Cortex of kidney (tissue), 1 donor: ENCODE measurements at places on chromosomes 6 and 20.

DNA sequence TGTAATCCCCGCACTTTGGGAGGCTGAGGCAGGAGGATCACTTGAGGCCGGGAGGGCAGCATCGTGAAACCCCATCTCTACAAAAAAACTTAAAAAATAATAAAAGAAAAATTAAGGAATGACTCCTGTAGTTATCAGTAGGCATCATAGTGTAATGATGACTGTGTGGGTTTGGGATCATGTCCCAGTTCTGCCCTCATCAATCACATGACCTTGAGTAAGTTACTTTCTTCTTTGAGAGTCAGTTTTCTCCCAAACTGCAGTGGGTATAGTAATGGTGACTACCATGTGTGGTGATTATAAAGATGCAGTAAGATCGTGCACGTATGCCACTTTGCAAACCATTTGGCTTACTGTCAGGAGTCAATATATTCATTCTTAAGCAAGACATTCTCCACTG lies 89.2 kb downstream of the TXNDC5 start:
- no peak for DNase-seq

DNA sequence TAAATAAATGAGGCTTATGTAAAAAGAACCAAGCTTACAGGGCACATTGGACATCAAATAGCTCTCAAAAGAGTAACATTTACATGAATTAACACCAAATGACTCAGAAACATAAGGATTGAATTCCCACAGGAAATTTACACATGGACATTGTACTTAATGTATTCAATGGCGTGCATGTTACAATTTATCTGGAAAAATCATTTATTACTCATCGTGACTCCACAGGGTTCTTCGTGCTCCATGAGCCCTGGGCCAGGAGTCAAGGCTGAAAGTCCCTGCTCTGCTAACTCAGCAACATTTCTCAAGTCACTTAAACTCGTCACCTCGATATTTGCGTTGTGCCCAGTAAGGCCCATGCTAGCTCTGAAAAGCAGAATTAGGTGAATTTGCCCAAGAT lies 158.5 kb downstream of the PHACTR1 start:
- no peak for DNase-seq

DNA sequence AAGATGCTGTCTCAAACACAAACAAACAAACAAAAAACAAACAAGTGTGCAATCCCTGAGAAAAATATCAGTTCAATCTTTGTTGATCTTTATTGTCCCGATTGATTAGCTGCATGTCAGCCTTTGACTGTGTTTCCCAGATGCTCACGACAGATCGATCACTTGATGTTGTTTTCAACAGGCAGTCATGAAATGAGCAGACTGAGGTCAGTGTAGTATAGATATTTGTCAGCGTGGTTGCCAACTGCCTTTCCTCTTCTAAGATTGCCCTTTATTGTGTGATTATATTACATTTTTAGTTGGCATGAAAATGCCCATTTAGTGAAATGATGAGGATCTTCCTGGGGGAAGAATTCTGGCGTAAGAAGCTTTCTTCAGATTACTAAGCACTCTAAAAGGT lies 25.6 kb downstream of the UTRN start:
- no peak for DNase-seq

DNA sequence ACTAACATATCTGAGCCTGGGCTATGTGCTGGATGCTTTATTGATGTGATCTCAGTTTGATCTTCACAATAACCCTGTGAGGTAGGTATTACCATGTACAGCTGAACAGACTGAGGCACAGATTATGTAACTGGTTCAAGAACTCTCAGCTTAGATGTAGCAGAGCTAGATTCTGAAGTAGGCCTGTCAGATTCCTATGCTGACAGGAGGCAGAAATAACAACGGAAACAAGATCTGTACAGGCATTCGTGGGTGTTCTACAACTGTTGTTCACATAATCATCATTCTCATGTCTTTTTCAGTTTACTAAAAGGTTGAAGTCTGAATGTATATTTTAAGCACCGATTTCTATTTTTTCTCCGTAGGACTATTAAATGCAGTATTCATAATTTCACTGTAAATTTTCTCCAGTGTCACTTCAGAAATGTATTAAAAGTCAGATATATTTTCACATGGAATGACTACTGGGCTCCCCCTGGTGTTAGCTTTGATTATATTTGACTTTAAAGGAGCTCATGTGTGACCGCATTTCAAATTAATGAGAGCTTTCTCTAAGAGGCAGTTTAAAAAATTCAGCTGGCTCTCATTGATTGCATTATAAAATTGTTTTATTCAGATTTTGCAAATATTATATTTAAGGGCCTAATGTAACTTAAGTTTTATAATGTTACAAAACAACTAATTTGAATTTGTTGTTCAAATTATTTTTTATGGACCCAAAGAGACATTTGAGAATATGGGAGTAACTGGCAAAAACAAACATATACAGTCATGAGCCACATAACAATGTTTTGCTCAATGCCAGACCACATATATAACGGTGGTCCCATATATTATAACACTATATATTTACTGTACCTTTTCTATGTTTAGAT lies 36.4 kb upstream of the SLC17A4 start:
- no peak for DNase-seq

GRCh38 chr6:84460491-84460890 lies 233.0 kb upstream of the CEP162 start:
- no peak for DNase-seq

- no peak for DNase-seq
Measured at GRCh38 chr6:82882363-82883023, 183.1 kb downstream of the UBE3D start.

DNA sequence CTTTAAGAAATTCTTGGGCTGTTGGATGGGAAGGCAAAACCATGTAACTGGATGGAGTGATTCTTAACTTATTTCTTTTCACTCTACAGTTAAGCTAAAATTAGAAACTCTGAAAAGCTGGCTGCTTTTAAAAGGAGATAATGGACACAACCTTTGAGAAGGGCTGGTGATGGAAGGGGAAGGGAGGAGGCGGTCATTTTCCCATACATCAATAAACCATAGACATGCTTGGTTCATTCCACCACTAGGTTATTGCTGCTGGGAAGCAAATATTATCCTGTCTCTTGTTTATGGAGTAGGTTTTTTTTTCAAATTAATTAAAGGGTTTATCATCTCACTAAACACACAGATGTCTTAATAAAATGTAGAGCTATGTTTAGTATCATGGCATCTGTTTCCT lies 76.2 kb downstream of the PLCB1 start:
- no peak for DNase-seq

DNA sequence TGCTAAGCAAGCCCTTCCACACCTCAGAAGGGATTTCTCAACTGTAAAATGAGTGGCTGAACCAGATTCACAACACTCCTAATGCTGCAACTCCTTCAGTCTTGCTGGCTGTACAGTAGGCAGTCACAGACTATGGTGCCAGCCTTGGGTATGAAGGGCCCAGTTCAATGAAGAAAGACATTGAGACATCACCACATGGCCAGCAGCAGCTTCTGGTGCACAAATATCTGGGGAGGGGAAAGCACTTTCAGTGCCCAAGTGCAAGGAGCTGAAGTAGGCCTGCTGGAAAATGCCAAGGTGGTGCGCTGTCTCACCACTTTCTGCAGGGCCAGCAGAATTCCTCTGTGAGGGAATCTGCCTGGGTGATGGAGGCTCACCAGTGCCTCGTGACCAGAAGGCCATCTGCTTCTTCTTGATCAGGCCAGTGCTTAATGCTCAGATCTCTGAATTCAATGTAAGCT lies 1.8 kb downstream of the PLA2G7 start:
- no peak for DNase-seq

DNA sequence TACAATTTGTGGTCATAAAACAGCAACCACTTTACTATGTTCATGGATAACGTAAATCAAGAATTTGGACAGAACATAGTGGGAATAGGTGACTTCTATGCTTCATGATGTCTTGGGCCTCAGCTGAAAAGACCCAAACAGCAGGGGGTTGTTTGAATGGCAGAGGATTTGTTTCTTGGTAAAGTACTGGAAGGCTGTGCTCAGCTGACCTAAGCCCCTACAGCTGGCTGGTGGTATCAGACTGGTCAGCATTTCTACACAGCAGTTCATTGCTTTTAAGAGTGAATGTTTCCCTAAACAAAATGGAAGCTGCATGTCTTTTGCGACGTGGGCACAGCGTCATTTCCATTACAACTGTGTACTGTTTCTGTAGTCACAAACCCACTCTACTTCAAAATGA lies 148.5 kb upstream of the DEFB112 start:
- no peak for DNase-seq

DNA sequence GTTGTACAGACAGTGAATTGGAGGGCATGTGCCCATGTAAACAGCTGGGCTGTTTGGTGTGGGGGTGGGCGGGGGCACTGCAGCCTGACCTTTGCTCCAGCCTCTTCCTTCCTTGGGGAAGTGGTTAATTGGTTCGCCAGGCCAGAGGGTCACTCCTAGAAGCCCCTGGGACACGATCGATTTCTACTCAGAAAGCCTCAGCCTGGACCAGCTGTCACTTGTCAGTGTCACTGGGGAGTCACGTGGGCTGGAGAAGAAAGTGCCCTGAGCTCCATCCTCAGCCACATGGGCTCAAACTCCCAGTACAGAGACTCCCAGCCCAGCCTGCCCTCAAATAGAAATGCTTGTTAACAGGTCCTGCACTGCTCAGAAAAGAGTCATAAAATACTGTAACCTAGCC lies 423.8 kb upstream of the SULF2 start:
- DNase-seq, result no peak

GRCh38 chr6:106561686-106562405 lies 67.5 kb downstream of the RTN4IP1 start:
- DNase-seq, result no peak

DNA sequence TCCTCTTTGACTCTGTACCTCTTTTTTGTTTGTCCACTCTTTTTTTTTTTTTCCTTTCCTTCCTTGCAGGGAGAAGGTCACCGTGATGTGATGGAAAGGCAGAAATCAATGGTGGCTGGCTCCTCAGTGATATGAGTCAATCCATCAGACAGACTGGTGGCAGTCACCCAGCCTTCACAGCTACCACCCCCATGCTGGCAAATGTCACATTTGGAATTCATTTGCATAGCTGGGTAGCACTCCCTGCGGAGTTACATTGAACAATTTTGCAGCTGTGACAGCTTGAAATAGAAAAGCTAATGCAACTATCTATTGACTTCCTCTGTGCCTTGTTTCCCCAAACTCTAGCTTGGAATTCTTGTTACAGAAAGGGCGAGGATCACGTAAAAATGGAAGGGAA lies 668.4 kb downstream of the C6orf118 start:
- DNase-seq, result no peak

GRCh38 chr6:3331971-3332370 lies 73.2 kb downstream of the PSMG4 start:
- no peak for DNase-seq

DNA sequence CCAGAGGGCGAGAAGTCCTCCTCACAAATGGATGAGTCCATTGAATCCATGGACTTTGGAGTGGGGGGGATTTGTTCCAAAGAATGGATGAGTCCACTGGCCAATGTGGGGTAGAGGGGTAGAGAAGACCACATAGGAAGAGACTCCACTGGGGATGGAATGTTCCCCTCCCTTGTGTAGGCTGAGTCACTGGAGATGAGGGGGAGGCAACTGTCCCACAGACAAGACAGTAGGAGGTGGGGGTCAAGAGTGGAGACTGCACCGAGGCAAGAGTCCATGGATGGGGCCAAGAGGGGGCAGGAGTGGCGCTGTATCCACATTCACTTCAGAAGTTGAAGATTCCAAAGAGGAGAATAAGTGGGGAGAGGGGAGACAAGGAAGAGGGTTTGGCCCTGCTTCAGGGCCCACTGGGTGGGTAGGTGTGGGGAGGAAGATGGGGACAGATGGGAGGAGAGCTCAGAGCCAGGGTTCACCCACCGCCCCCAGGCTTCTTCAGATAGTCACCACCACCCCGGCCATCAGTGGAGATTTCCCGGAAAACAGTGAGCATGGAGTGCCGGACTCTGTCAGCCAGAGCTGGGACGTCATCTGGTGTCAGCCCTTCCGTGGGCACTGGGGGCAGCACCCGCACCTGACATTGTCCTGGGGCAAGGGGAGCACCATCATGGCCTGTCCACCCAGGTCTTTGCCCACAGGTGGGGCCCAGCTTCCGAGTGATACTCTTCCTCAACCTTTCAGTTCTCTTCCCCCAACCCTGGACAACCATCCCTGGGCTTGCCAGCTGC lies 4.6 kb downstream of the EGFL8 start:
- DNase-seq, result no peak

GRCh38 chr6:15392182-15392581 lies 146.3 kb downstream of the JARID2 start:
- no peak for DNase-seq

DNA sequence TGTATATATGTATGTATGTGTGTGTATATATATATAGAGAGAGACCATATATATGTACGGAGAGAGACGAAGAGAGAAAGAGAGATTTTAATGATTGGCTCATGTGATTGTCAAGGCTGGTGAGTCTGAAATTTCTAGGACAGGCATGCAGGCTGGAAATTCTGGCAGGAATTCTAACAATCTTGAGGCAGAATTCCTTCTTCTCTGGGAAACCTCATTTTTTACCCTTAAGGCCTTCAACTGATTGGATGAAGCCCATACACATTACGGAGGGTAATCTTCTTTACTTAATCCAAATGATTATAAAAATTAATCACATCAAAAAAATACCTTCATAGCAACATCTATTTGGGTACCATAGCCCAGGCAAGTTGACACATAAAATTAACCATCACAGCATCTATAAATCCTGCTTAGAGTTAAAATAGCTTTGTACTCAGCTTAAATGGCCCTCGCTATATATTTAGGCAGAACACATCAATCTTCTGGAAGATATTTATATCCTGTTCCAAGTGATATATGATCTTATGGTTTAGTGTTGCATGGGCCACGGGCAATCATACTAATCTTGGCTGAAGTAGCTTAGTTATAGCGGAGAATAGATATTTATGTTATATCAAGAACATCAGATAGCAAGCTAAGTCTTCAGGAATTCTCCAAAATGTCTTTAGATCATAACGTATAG lies 36.6 kb downstream of the ABRACL start:
- no peak for DNase-seq

DNA sequence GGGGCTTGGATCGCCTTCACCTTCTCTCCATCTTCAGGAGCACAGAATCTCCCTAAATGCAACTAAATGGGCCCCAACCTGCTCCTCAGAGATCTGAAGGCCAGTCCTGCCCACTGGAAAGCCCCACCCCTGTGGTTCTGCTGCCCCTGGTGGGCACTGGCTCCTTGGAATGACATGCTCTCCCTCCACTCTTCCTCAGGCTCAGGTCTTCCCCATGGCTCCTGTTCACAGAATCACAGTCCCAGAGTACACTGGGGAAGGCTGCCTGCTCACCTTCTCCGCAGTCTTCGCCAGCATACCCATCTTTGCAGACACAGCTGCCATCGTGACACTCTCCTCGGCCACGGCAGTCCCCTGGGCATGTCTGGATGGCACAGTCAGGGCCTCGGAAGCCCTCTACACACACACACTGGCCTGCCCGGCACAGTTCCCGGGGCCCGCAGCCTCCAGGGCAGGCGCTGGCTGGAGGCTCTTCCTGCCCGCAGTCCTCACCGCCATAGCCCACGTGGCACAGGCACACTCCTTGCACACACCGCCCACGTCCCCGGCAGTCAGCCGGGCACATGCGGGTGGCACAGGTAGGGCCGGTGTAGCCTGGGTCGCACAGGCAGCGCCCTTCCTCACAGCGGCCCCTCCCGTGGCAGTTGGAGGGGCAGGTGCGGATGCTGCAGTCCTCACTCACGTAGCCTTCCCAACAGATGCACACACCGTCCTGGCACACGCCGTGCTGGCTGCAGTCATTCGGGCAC lies 13.6 kb downstream of the TNXB start:
- no peak for DNase-seq

GRCh38 chr6:9537381-9537780 lies 877.5 kb downstream of the TFAP2A start:
- DNase-seq, result no peak
